Adrenal gland (tissue), 19 donors: ENCODE measurements at places on chromosomes 3 and 15.

GRCh38 chr3:31668242-31668641 lies 135.5 kb downstream of the STT3B start:
- DNase-seq, result no peak

DNA sequence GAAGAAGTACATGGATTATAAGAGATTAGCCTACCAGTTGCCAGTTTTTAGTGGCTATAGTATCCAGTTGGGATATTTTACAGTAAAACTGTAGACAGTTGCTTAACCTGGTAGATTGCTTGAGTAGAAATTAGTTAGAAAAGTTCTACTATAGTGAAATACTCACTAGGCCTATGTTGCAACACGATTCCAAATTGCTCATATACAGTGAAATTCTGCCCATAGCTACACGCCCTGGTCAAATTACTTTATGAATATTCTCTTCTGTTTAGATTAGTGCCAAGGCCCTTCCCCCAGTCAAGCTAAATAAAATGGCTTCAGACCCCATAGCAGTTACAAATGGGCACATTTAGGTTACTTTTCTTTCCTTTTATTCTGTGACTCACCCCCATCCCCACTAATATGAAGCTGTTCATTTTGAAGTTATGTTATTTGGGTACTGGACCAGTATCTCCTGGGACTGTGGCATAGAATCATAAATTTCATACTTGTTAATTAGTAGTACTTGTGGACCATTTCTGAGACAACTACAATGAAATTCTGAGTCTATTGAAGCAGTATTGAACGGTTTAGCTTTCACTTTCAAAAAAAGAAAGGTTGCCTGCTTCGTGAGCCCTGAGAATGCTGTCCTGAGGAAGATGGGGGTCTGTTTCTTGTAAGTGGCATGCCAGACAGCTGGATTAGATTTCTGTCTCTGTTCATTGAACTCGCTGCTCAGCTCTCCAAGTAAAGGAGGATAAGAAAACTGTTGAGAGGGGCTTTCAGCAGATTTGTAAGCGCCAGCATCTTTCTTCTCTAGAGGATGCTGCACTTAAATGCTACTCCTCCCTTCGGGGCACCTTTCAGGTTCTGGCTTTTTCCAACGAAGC lies 65.8 kb upstream of the CFAP20DC start:
- no peak for DNase-seq

GRCh38 chr3:83625261-83625660 lies 1333.5 kb upstream of the CADM2 start:
- no peak for DNase-seq

- DNase-seq, result peak; percentile 39
Measured at GRCh38 chr3:133487920-133488540, 85.5 kb upstream of the CDV3 start.

GRCh38 chr15:77440378-77440999 lies 19.8 kb downstream of the HMG20A start:
- no peak for DNase-seq

- no peak for DNase-seq
Measured at GRCh38 chr15:67559158-67559557, 16.7 kb downstream of the MAP2K5 start.

DNA sequence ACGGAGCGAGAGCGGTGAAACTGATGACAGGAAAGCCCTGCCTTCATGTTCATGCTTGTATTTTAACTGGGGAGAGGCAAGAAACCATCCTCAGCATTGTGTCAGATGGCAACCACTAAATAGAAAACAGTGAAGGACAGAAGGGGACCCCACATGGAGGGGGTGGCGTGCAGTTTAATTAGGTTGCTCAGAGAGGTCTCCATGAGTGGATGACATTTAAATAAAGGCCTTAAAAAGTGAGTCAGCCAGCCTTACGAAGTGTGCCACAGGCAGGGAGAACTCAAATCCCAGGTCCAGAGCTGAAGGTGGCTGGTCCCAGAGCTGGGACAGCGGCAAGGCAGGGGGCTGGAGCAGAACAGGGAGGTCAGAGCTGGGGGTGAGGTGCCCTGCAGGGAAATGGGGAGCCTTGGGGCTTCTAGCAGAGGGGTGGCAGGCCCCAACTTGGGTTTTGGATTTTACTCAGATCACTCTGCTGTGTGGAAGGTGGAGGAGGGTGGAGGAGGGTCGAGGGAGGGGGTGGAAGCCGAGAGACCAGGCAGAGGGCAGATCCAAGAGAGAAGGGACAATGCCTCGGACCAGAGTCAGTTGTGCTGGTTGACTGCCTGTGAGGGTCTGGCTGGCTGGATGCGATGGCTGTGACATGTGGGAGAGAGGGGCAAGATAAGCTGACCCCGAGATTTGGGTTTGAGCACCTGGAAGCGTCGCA lies 73.7 kb downstream of the KLF13 start:
- no peak for DNase-seq

DNA sequence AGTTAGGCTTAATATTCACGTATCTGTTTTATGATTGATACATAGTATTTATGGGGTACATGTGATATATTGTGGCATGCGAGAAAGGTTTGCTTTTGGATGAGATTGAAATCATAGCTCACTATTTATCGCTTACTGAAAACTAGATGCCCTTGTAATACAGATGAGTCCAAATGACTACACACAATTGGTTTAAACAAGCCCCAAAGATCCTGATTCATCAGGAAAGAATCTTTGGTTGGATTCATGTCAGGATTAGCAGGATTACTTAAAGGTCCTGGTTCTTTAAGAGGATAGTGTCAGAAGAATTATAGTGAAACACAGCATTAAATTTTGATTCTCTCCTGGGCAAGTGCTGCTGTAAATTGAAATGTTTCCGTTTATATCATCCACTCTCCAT lies 18.6 kb upstream of the AADAC start:
- no peak for DNase-seq

DNA sequence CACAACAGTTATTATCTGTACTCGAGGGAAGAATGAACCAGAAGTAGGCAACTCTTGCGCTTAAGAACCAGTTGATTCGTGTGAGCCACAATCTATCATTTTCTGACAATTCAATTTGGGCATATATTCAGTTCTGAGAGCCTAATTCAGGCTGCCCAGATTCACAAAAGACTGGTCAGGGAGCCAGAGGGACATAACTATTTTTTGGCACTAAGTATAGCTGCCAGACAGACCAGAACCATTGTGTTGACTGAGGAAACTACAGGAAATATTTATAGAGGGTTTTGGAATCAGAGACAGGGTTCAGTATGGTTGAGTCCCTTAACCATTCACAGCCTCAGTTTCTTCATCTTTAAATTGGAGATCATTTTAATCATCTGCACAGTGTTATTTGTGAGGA lies 226.7 kb downstream of the TAFA4 start:
- DNase-seq, result no peak

GRCh38 chr15:34726406-34727100 lies 28.2 kb downstream of the GJD2 start:
- DNase-seq, result no peak

GRCh38 chr15:69390575-69390974 lies 23.6 kb upstream of the KIF23 start:
- DNase-seq, result no peak

DNA sequence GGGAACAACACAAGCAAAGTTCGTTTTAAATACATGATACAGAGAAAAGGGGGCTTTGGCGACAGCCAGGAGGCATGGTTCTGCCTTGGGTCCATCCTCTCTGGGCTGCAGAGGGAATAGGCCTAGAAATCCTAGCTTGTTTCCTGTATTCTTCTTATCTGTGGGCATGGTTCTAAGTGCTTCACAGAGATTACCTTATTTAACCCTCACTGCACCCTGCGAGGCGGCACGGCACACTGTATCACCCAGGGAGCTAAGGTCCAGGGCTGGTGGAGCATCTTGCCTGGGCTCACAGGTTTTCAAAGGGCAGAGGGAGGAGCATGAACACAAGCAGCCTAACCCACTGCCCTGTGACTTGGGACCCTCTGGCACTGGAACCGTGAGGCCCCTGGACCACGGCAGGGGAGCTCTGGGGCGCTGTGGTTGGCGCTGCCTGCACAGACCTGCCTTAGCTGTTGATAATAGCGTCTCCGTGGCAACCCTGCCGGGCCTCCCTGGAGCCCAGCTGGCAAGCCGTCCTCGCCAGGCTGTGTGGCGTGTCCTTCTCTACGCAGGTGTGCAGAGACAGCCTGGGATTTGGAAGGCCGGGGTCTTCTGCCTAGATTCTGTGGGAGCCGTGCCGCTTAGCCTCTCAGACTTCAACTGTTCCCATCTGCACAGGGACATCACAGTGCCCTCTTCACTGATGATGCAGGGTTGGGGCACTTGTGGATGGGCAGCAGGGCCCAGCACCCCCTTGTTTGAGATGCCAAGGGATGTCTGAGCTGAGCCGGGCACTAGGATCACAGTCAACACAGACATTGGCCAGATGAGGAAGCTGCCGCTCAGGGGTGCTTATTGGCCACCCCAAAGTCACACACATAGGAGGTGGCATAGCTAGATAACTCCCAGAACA lies 154.6 kb upstream of the TLE3 start:
- DNase-seq, result no peak

DNA sequence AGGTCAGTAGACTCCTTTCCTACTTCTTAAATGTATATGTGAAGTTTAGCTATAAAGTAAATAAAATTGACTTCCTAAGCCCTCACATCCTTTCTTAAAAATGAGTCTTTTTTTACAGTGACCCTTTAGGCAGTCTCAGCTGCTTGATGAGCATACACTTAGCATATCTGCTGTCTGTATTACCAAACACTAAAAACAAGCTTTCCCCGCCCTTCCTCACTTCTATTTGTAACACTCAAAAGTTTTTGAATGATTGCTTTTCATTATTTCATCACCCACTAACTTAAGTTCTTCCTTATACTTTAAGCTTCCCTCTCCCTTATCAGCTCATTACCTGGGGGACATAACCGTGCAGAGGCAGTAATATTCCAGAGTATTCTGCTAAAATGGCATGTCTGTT lies 89.4 kb downstream of the PLOD2 start:
- no peak for DNase-seq

- DNase-seq, result no peak
Measured at GRCh38 chr3:71785532-71786216, 726 bp upstream of the PROK2 start.

DNA sequence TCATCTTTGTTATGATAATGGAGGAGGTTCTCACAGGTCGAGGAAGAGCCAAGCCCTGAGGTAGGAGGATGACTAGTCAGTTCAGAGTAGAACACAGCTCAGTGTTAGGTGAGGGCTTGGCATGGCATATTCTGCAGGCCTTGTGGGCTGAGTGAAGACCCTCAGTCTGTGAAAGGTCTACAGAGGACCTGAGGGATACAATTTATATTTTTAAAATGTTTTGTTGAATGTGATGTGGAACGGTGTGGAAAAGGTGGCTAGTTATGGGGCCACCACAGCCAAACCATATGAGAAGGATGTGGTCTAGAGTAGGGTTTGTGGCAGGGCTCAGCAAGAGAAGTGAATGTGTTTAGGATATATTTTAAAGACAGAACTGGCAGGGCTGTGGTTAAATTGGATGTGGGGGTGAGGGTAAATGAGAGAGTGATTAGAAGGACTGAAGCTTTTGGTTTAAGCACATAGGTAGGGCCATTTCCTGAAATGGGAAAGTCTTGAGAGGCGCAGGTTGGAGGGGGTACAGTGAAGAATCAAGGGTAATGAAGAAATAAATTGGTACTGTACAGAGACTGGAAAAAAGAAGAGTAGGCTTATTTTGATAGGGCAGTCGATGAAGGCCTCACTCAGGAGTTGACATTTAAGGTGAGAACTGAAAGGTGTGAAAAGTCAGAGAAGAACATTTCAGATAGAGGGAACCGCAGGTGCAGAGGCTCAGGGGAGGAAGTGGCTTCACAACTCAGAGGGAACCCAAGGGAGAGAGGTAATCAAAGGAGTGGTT lies 60.5 kb downstream of the SPTSSB start:
- no peak for DNase-seq

- DNase-seq, result no peak
Measured at GRCh38 chr3:187167777-187168176, 28.5 kb upstream of the RPL39L start.

DNA sequence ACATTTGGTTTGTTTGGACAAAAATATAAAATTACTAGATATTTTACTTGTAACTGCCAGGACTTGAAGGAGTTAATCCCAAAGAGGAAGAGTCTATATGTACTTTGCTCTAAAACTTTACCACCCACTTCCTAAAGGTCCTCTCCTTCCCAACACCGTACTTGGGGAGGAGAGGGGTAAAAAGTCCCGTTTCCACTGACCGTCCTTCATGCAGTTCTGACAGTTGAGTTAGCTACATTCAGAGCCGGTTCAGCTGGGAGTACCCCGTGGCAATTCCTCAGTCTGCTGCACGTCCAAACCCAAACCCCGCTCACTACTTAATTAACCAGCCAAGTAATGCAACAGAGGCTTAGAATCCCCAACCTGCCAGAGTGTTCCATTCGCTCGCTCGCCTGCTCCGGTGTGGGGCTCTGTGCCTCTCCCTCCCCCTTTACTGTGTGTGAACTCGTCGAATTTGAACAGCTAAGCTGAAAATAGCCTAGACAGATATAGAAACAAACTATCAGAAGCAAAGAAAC lies 519.7 kb downstream of the FOXP1 start:
- no peak for DNase-seq

DNA sequence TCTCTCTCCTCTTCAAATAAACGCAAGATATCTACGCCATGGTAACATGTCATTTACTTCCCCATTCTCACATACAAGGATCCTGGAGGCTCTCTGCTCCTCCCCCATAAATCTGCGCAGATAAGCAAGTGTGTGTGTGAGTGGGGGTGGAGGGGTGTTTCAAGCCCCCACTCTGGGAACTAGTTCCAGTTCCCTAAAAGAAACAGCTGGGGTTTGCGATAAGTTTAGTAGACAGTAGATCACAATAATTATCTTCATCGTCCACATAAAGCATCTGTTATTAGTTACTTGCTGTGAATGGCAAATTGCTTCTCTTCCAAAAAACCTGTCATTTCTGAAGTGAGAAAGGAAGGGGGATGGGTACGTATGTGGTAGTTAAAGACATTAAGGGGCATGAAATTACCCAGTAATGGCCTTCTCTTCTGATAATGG lies 79.8 kb downstream of the RBPMS2 start:
- no peak for DNase-seq

- DNase-seq, result no peak
Measured at GRCh38 chr15:36748366-36749115, 169.1 kb downstream of the CDIN1 start.

- peak; percentile 66 for DNase-seq
Measured at GRCh38 chr3:186097663-186098451, 11.0 kb downstream of the ETV5 start.

- no peak for DNase-seq
Measured at GRCh38 chr3:86996261-86996955, 5.5 kb upstream of the VGLL3 start.

DNA sequence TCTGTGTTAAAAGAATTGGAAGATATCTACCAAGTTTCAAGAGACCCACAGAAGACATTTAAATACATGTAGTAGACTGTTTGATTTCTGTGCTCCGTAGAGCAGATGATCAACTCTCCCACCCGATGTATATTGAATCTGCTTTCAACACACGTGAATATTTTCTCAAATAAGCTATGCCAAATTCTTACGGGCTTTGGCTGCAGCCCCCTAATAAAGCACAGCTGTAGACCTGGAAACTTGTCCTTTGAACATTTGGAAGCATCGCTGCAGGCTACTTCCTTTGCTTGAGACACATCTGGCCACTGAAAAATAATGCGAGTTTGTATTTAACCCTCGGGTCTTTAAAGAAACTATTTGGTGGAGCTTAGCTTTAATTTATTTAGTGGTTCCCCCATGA lies 98.3 kb upstream of the SELENOK start:
- DNase-seq, result no peak
